Muscle of leg (tissue), 16 donors: ENCODE measurements at places on chromosomes 2 and 18. TPM values are rescaled to one million over a fixed set of nuclear protein-coding genes. Genes with fewer than 3 reads are reported as not detected.

The ASXL3 gene
- polyA plus RNA-seq, result 4.0 TPM

The IL1B gene
- polyA plus RNA-seq, result 0.69 TPM

The POTEC gene
- polyA plus RNA-seq, result not detected

The KYNU gene
- 0.66 TPM for polyA plus RNA-seq

The SAG gene
- 0.04 TPM for polyA plus RNA-seq

The KANSL3 gene
- 30.3 TPM for polyA plus RNA-seq

The LCT gene
- polyA plus RNA-seq, result not detected

The C2orf74 gene
- 20.2 TPM for polyA plus RNA-seq

The CIB4 gene
- not detected for polyA plus RNA-seq

The PRSS56 gene
- polyA plus RNA-seq, result 1.9 TPM

The TUBA3E gene
- not detected for polyA plus RNA-seq

The EPAS1 gene
- 39.9 TPM for polyA plus RNA-seq

The FAM110C gene
- polyA plus RNA-seq, result 0.72 TPM

The RBM44 gene
- polyA plus RNA-seq, result 0.33 TPM

The CYS1 gene
- 6.5 TPM for polyA plus RNA-seq
